T-cell (primary cell): ENCODE measurements at places on chromosomes 12 and 14. TPM values are rescaled to one million over a fixed set of nuclear protein-coding genes. Genes with fewer than 3 reads are reported as not detected.

The TSHR gene
- total RNA-seq: 0.25 TPM

The SRRM4 gene
- not detected for total RNA-seq

DNA sequence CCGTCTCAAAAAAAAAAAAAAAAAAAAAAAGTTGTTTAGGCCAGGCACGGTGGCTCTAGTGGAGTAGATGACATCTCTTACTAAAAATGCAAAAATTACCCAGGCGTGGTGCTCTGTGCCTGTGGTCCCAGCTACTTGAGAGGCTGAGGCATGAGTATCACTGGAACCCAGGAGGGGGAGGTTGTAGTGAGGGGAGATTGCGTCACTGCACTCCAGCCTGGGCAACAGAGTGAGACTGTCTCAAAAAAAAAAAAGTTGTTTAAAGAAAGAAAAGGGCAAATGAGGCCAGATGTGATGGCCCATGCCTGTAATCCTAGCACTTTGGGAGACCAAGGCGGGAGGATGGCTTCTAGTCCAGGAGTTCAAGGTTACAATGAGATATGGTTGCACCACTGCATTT is 36.6 kb upstream of the SPPL3 start:
- DNase-seq: no peak

DNA sequence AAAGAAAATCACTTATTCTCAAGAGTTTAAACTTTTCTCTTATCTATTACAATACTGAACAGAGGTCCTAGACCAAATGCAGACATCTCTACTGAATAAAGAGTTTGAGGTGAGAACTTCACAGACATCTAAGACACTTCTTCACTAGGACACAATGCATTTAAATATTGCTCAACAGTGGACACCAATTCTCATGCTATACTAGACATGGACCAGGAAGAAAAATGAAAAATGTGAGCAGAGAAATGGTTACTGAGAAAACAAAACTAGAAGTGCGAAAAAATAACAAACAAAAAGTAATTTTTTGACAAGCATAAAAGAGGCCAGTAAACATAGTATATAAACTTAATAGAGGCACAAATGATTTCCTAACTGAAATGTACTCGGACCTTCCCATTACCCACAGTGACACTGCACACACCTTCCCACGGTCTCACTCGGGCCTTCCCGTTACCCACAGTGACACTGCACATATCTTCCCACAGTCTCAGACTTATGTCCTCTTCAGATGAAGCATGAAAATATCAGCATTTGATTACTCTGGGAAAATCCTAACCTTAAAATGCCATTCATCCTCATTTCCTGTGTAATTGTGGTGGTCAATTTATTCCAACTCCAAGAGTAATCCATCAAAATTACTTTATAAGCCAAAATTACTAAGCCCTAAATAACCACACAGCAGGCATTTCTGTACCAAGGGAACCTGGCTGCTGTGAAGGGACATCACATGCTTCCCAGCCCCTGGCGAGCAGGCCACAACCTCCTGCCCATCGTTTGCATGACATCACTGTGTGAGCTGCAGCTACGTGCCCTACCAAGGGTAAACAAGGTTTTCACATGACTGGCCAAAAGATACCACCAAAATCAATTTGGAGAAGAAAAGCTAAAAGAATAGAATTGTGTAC is 6.4 kb downstream of the SLC15A4 start:
- DNase-seq: no peak

DNA sequence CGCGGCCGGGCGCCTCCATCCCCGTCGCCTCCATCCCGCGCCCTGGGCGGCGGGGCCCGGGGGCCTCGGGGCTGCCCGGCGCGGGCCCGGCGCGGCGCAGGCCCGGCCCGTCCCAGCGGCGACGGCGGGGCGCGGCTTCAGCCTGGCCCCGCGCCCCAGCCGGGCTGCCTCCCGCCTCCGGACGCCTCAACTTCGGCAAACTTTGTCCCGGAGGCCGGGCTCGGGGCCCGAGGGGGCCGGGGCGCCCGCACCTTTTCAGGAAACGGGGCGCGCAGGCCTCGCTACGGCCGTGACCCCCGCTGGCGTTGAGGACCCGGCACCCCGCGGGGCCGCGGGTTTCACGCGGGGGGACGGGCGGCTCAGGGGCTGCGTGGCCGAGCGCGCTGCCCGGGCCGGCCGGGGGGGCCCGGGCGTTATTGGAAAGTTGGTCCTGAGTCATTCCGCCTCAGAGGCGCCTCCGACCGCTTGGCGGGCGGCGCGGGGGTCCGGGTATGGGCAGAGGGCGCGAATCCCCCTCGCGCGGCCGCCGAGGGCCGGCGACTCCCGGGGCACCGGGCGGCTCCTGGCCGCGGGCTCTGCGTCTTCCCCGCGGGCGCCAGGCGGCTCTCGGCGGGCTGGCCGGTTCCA is 575 bp downstream of the TRAF3 start:
- peak; percentile 26 for DNase-seq

GRCh38 chr12:115934046-115934445 is 343.4 kb downstream of the MED13L start:
- no peak for DNase-seq

- DNase-seq: no peak
Observed at GRCh38 chr12:85036733-85037132, 582 bp downstream of the LRRIQ1 start.

GRCh38 chr12:61860451-61860850 is 399.8 kb upstream of the USP15 start:
- DNase-seq: no peak

- no peak for DNase-seq
Observed at GRCh38 chr12:103600967-103601728, 14.1 kb downstream of the STAB2 start.
